ENCODE measurements at places on chromosomes 3 and 15. TPM values are rescaled to one million over a fixed set of nuclear protein-coding genes. Genes with fewer than 3 reads are reported as not detected.

The COL6A5 gene
- total RNA-seq, result under 0.01 TPM

The SKOR1 gene
- not detected for total RNA-seq

The WDR53 gene
- 5.5 TPM for total RNA-seq

The STRA6 gene
- total RNA-seq, result 52.7 TPM
